Activated CD4-positive, alpha-beta T cell treated with anti-CD3 and anti-CD28 coated beads, Interleukin-2, amount 50 U/mL, for 16 hours (primary cell): ENCODE measurements at places on chromosomes 4 and X.
A peak's percentile ranks its signal among the peaks of the same experiment; 100 is the strongest.

DNA sequence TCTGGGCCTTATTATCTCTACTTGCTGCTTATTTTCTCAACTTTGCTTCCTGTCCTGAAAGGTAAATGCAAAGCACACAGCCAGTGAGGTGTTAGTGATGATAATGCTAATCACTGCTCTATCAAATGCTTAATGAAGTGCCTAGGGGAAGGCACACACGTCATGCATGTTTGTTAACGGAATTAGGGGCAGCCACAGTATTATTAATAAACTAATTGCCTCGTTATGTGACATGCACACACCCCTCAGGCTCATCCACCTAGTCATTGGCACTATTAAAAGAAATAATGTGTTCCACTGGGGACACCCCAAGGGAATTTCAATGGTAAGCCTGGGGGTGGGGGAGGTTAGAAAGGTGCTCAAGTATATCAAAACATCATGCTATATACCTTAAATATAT lies 125.2 kb downstream of the GUCY2F start:
- DNase-seq: no peak

GRCh38 chr4:10841697-10842096 lies 157.1 kb upstream of the CLNK start:
- no peak for DNase-seq

DNA sequence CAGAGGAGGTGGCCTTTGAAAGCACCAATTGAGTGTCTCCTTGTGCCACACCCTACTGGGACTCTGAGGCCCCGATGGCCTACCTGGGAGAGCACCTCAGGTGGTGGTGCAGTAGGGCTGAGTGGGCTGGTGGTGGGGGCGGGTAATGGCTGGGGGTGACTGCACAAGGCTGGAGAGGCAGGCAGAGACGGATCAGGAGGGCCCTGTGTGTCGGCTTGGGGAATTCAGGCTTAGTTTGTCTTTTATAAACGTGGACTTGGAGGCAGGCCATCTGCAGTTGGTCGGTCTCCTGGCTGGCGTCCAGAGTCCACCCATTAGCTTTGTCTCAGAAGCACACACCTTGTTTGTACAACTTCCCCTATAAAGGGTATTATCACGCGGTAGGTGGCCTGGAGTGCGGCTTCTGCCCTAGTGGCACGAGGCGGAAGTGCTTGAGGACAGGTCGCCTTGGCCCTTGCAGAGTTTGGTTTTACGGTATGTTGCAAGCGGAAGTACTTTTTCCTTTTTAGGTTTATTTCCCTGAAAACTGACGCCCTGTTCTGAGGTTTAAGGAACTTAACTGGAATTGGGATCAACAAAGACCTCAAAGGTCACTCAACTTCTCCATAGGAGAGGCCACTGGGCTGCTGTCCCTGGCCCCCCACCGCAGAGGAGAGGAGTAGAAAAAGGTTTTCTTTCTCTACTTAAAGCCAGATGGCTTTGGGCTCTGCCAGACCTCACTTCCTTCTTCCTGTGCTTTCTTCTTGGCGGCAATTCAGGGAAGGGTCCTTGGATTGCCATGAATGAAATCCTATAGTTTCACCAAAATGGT lies 8.0 kb downstream of the TBC1D14 start:
- no peak for DNase-seq

DNA sequence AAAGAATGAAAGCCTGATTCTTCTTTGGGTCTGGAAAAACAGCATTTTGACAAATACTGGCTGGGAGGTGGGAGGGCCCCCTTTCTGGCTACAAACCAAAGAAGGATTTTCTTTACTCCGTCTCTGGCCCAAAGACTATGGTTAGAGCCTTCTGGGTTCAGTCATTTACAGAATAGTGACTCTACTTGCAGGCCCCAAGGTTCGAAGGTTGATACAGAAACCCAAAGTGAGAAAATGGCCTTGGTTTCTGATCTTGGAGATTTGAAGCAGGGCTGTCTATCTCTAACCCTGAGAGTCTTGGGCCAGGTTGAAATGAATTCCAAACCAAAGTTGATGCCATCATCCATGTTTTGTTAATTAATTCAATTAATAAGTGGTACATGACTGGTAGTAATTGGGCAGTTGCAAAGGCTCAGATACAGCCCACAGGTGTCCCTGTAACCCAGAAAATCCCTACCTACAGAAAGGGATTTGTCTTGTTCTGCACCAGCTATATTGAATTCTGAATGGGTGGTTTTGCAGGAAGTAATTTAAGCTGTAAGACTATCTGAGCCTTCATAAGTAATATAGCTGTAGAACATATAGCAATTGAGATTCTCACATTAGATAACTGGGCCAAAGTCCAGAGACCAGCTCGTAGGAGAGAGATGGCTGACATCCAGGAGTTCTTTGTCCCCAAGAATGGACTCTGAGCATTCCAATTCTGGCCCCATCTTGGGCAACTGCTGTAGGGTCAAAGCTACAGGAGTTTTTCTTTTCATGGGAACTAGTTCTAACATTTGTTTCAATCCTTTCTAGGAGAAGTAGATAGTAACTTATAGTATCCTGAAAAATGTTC lies 34.5 kb downstream of the CHRNA9 start:
- DNase-seq: peak; percentile 42

GRCh38 chr4:48664938-48665337 lies 115.1 kb downstream of the FRYL start:
- no peak for DNase-seq

DNA sequence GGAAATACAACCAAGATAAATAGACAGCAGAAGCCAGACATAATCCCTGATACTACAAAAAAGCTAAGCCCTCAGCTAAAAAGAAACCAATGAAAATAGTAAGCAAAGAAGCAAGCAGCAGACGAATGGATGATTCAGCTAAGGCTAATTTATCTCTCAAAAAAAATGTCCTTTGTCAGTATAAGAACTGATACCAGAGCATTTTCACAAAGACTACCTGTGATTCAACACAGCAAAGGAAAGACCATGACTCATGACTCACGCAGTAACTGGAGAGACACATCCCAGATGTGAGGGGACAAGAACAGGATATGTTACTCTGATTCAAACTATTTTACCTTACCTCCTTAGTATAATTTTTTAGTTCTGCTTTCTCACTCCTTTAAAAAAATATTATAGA lies 22.7 kb upstream of the TMPRSS11F start:
- DNase-seq: no peak

DNA sequence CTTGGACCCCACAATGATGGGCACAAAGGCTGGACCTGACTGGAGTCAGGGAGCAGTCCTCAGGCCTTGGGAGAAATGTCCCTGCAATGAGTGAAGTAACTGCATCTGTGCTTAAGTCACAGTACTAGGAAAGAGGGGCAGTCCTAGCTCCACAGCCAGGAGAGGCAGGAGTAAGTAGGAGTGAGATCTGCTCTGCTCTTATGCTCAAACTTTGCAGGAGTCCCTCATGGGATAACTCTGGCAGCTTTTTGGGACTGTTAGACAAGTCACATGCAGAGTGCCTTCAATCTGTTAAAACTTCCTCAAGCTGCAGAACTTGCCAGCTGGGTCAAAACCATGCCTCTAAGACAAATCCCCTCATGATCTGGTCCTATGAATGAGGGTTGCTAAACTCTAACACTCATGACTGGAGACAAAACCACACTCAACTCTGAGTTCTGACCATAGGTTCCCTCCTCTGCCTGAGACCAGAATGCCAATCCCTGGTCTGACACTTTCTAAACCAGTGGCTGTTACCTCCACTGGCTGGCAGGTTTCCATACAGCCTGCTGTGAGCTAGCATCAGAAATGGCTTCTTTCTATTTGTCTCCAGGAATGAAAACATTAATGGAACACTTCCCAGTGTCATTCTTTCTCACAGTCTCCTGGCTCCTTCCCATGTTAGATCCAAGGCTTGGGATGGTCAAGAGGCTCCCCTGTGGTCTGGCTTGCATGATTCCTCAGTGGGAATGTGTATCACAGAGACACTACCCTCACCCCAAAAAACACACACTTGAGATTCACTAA lies 819.3 kb downstream of the PCDH7 start:
- DNase-seq: no peak

DNA sequence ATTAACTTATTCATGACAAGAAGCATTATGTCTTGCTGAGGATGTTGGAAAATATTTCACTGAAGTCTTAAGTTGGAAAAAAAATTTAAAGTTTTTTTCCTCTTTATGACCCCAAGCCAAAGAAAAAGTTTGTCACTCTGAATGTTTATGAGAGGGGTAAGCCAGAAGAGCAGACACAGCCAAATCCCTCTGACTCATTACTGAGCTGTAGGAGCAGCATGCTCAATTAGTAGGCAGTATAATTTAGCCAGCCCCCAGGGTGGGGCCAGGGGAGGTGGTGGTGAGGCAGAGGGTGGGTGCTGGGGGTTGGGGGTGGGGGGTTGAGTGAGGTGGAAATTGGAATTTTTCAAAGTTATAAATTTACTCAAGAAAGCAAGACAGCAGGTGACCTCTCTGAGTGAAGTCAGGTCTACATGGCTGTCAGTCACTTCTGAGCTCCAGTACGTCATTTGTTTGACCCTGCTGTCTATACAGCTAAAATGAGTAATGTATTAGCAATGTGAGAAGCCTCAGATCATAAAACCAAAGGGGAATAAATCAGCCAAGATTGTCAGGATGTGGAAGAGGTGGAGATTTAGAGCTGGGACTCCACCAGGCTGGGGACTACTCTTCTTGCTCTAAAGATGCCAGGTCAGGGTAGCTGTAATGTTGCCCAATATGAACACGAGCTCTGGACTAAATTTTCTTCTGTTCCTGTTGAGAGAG lies 98.8 kb upstream of the NDP start:
- DNase-seq: no peak

GRCh38 chr4:182918044-182918607 lies 940 bp upstream of the DCTD start:
- no peak for DNase-seq

DNA sequence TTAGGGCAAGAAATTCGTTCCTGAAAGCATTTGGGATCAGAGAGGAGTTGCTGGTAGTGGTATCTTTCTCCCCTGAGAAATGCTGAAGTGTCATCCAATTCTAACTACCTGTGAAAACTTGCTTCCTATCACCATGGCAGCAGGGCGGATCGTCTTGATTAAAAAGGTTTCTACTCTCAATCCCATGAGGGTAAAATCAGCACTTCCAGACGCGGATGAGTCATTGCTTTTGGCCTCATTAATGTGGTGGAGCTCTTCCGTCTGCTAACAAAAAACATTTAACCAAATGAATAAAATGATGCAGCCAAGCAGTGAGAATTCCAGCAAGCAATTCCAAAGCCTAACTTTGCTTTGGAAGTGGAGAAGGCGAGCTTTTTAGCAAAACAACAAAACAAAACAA lies 325.6 kb downstream of the CAMK2D start:
- DNase-seq: peak; percentile 8

GRCh38 chr4:153294631-153295030 lies 49.9 kb upstream of the MND1 start:
- no peak for DNase-seq

DNA sequence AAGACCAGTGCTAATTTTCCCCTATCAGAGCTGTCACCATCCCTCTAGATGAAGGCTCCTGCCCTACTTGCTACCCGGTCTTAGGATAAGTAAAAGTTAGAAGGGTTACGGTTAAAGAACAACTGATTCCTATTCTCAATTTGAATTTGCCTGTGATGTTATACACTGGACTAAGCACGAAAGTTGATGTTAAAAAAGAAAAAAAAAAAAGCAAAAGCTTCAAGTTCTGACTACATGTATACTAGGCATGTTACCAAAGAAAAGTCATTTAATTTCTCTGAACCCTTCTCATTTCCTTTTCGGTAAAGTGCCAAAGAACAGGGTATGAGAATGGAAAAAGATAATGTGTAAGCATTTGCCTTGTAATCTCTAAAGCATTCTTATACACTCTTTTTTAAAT lies 1.4 kb upstream of the PPID start:
- DNase-seq: peak; percentile 67

DNA sequence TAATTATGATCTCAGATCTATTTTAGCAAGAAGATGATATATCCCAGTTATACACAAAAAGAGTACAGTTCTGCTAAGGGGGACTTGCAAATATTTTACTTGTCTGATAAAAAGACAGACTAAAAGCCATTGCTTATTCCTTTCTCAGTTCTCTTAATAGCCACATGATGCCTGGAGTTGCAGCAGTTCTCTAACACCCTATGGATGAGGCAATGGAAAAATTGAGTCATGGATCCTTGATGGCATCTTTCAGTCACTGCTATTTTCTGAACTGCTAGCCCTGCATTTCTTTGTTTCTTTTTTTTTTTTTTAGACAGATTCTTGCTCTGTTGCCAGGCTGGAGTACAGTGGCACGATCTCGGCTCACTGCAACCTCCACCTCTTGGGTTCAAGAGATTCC lies 1956.7 kb downstream of the C4orf33 start:
- DNase-seq: no peak

GRCh38 chrX:67342138-67342537 lies 201.7 kb upstream of the AR start:
- DNase-seq: no peak

DNA sequence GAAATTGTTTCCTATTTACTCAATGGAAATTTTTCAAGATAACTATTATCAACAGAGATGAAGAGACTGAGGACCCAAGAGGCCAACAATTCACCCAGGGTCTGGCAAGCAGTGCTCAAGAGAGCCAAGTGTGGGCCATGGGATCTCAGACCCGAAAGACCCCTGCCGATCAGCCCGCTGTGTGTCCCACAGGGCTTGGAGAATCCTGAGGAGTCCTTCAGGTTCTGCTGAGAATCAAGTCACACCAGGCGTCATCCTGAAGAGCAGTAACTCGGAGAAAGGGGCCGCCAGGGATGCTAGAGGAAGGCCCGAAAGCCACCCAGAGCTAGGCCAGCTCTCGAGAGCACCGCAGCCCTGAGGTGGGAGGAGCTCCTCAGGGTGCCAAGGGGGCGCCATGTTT lies 48.7 kb downstream of the FGFRL1 start:
- no peak for DNase-seq

GRCh38 chr4:81052119-81053068 lies 21.9 kb downstream of the BMP3 start:
- DNase-seq: peak; percentile 27

DNA sequence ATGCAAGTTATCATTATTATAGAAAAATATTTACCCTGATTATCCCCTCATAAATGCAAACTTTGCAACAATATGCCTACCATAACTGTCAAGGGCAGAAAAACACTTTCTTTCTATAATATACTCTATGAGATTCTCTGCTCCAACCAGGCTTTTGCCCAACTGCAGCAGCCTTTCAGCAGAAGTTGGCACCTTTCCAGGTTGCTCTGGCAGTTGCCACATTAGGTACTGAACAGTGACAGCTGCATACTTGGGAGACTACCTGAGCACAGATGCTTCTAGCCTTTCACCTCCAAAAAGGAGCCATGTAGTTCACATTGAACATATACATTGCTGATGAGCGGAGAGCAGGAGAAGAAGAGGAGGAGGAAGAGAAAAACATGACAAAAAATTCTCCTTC lies 69.5 kb upstream of the BRWD3 start:
- no peak for DNase-seq

DNA sequence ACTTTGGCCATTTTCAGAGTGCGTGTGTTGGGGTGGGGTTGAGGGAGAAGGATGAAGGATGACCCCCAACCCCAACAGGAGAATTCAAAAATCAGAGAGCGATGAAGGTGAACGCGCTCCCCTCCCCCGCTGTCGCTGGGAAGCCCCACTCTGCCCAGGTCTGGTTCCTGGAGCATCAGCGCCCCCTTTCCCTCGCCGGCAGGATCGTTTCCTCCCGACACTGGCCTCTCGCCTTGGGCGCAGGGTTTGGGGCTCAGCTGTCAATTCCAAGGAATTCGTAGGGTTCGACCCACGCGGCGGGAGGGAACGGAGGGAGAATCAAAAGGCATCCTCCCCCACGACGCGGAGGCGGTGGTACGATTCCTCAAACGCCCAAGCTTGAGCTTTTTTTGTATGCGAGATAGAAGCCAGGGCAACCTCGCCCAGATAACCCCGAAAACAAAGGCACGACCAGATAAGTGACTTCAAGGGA lies 1.0 kb upstream of the PDGFRA start:
- peak; percentile 29 for DNase-seq
